ENCODE measurements at places on chromosomes 16 and 17. TPM values are rescaled to one million over a fixed set of nuclear protein-coding genes. Genes with fewer than 3 reads are reported as not detected.

Gene SLC35G6
- not detected for polyA plus RNA-seq

Gene GRAP
- polyA plus RNA-seq = 0.02 TPM

Gene DUSP14
- polyA plus RNA-seq = 226 TPM

Gene CTRB2
- polyA plus RNA-seq = not detected
